ENCODE measurements at places on chromosomes 16 and 17. TPM values are rescaled to one million over a fixed set of nuclear protein-coding genes. Genes with fewer than 3 reads are reported as not detected.

DNA sequence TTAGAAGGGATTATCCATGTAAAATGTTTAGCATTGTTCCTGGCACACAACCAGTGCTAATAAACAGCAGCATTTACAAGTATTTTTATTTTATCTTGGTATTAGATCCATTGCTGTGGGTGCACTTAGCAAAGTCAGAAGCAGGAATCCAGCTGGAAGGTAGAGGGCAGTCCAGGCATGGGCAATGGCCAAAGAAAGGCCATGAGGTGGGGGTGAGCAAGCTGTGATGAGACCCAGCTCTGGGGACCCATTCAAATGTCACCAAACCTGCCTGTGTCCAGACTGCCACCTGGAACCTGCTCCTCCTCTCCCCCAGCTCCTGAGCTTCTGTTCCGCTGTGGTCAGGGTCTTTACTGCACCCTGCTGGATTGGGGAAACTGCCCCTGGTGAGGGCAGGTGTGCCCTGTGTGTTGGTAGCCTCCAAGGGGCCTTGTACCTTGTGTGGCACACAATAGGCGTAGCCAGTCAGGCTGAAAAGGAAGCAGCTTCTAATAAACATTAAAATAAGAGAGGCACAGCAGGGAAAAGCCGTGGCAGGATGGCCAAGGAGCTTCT, 118.0 kb upstream of the CRHR1 start:
- no peak for DNase-seq
- H3K4me1 ChIP-seq = no peaks in the 10 kb centered on the region
- no peak overlapping the region for H3K4me3 ChIP-seq
- H3K27me3 ChIP-seq = no peaks in the 10 kb centered on the region
- no peak overlapping the region for H3K27ac ChIP-seq
- H3K36me3 ChIP-seq = no peaks in the 10 kb centered on the region

The CORO6 gene
- total RNA-seq = 14.0 TPM

- H3K27me3 ChIP-seq = no peaks in the 10 kb centered on the region
- H3K27ac ChIP-seq = no peak overlapping the region
- DNase-seq = no peak
- H3K4me1 ChIP-seq = no peaks in the 10 kb centered on the region
Measured at GRCh38 chr17:66449418-66449977, 147.1 kb downstream of the PRKCA start.

The CCL17 gene
- total RNA-seq = 2.8 TPM

- H3K4me3 ChIP-seq = no peak overlapping the region
- H3K27me3 ChIP-seq = no peaks in the 10 kb centered on the region
- no peaks in the 10 kb centered on the region for H3K36me3 ChIP-seq
- no peaks in the 10 kb centered on the region for H3K4me1 ChIP-seq
- no peak overlapping the region for H3K27ac ChIP-seq
- no peak for DNase-seq
Measured at GRCh38 chr16:51550800-51551347, 399.8 kb upstream of the SALL1 start.

Measured in upper lobe of left lung (tissue), 6 donors.